GM23248 (cell line): ENCODE measurements at places on chromosomes 7 and 10. TPM values are rescaled to one million over a fixed set of nuclear protein-coding genes. Genes with fewer than 3 reads are reported as not detected.
A peak's percentile ranks its signal among the peaks of the same experiment; 100 is the strongest.

The PIK3CG gene
- total RNA-seq = not detected in 2 replicates

The CDC14C gene
- 0.11 TPM in 1 of 2 replicates, not detected in the other for total RNA-seq

The ANKRD61 gene
- not detected in 2 replicates for total RNA-seq

The RFC2 gene
- total RNA-seq = 15.9 and 23.1 TPM in 2 replicates

The VSTM2A gene
- not detected in 2 replicates for total RNA-seq

DNA sequence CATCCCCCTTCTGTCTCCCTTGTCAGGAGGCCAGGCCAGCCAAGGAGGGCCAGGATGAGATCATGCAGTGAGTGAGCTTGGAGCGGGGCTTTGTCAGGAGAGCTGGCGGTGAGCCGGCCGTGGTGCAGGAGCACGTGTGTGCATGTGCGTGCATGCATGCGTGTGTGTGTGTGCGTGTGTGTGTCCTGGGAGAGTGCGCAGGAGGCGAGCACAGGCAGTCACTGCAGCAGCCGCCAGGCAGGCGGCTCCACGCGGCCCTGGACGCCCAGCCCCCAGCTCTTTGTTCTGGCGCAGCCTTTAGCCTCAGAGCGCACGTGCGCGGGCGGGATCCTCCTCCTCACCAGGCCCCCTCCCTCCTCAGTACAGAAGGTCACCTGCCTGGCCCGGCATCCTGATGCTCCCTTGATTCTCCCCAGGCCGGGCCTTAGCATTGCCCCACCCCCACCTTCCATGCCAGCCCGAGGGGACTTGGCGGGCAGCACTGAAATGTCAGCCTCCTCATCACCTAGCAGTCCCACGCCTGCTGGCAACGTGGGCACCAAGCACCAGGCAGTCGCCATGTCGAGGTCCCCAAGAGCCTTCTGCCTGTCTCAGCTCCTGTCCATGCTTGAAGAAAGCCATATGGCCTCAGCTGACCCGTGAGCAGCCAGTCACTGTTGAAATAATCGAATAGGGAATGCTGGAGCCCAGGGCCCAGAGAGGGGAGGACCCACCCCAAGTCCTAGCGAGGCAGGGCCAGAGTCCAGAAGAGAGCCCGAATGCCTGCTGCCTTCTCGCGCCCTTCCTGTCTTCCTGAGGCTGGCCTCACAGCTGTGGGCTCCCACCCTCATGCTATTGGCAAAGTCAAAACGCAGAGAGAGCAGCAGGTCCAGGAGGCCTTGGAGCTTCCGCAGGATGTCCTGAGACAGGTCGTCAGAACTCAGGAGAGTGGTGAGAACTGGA, 125.9 kb upstream of the PPIF start:
- peak; percentile 91 for DNase-seq

DNA sequence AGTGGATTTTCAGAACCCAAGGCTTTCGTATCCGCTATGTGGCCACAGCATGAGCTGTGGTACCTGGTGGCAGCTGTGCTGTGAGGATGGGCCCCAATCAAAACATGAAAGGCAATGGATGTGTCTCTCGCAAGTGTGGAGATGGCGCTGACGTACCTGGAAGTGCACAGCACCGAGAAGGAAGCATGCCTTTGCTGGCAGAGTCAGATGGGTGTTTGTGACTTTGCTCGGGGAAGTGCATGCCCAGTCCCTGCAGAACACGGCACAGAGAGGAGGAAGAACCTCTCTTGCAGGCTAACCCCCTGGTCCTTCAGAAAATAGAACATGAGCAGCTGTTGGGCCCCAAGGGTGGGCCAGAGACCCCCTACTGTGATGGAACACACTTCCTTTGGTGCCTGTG, 654.1 kb upstream of the ZWINT start:
- no peak for DNase-seq

DNA sequence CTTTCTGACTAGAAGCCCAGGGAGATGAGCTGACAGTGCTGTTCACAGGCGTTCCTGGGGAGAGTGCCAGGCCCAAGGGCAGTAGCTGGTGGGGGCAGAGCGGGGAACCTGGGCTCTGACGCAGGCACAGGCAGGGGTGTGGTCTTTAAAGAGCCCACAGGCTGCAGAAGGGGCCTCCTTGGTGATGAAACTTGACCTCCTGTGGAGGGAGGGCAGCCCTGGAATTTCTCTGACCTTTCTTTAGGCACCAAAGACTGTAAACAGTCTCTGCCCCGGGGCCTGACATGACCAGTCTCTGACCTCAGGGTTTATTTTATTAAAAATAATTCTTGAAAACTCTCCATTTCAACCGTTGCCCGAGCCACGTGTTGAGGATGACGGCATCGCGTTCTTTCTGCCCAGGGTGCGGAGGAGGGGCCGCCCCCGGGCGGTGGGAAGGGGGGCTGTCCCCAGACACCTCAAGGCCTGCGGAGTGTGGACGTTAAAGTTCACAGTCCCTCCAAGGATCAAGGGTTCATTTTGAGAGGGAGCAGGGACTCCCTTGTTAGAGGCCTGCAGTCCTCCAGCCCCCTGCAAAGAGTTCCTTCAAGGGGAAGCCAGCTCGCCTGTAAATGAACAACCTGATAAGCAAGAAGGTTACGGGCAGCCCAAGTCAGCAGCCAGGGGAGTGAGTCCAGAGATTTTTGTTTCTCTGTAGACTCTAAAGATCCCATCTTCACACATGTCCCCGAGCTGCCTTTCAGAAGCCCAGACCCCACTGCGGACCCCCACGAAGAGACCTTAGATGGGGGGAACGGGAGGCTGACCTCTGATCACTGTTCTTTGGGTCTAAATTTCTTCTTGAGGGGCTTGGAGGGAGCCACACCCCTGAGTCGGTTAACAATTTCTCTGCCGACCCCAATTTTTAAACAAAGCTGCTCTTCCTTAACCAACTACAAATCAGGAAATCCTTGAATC, 128.9 kb downstream of the VIPR2 start:
- DNase-seq = peak; percentile 43

GRCh38 chr7:41699516-41699915, 3.4 kb downstream of the INHBA start:
- DNase-seq = peak; percentile 53

DNA sequence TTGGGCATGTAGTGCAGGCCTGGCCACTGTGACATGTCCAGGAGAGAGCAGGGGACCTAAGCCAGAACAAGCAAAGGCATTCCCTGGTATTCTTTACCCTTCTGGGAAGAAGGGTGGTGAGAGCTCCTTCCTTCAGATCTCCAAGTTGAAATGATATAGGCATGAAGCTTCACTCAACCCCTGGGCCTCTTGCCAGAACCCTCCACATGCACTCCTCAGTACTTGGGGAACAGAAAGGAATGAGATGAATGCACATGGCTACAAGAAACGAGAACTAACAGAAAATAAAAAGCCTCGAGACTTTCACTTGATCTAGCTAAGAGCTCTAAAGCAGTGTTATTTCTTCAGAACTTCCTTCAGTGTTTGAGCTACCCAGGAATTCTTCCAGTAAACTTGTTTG, 262.2 kb downstream of the ETV1 start:
- DNase-seq = no peak

- no peak for DNase-seq
These were observed 115.9 kb downstream of the GPR85 start for GRCh38 chr7:112970771-112971170.

DNA sequence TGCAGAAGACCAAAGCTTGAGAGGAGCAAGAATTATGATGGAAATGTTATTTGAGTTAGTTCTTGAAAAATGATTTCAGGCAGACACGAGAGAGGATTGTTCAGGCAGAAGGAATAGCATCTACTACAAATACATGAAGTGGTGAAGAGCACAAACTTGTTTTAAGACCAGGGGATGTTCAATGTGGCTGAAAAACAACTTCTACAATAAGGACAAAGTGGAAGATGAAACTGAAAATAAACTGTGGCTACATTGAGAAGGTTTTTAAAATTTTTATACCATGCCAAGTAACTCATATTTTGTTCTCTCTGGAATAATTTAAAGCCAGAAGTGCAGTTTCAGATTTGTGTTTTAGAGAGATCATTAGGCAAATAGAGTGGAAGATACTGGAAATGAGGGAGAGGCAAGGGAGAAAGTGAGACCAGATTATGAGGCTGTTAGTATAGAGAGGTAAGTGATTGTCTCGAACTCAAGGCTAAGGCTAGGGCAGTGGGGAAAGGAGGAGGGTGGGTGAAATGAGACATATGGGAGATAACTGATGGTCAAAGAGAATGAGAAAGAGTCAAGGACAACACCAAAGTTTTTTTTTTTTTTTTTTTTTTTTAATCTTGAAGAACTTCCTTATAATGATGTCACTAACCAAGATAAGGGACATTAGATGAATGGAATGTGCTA, 115.4 kb downstream of the MDFIC start:
- DNase-seq = no peak

- DNase-seq = peak; percentile 98
These were observed 126.2 kb downstream of the PRPF18 start for GRCh38 chr10:13712837-13713581.
